ENCODE measurements at places on chromosomes 3 and 15.

- DNase-seq, result no peak
These were observed 82.1 kb upstream of the BCHE start for GRCh38 chr3:165919284-165919683.

GRCh38 chr3:134905647-134905935 is 110.5 kb downstream of the EPHB1 start:
- DNase-seq, result no peak

DNA sequence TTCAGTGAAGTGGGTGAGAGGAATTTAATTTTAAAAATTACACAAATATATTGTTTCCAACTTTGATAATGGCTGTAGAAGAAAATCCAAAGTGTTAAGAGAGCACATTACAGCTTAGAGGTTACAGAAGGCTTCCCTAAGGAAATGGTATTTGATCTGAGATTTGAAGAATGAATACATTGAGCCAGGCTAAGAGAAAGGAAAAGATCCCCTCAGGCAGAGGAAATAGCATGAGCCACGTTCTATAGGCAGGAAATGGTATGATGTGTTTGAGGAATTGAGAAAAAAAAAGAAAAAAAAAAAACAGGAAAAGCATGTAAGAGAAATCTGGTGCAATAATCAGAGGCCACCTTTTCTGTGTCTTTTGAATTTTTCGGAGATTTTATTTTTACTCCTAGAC is 48.6 kb downstream of the UNC13C start:
- no peak for DNase-seq

DNA sequence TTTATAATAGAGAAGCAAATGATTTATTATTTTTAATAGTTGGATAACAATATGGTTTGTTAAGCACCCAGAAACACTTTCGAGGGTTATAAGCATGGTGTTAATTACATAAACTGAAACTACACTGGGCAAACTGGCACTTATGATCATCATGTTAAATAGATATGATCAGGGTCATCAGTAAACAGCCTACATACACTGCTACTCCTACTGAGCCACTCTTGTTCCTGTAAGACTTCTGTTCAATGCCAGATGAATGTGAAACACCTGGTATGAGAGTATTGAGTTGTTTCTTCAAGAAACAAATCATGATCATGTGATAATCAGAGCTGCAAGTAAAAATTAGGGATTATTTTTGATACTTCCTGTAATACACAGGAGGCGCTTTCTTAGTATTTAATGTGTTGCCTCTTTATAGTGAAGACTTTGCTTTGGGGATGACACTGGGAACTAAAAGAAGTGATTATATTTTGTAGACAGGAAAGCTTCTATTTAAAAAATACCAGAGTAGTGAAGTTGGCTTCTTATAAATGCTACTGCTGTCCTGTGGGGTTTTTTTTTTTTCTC is 32.3 kb upstream of the UTS2B start:
- DNase-seq, result no peak

DNA sequence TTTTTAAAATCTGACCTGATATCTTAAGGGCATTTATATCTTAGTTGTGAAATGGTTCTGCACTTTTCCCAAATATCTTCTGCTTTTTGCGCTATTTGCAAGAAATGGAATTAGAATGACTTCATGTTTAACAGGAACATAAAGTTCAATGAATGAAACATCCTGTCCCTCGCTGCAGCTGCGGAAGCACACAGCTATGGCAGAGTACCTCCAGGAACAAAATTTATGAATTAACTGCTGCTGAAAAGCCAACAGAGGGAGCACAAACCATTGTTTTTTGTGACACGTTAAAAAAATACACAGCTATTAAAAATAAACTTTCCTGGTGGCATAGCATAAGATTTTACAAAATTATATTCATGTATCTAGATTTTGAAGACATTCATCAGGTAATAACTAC is 404.4 kb upstream of the MDFIC2 start:
- no peak for DNase-seq

DNA sequence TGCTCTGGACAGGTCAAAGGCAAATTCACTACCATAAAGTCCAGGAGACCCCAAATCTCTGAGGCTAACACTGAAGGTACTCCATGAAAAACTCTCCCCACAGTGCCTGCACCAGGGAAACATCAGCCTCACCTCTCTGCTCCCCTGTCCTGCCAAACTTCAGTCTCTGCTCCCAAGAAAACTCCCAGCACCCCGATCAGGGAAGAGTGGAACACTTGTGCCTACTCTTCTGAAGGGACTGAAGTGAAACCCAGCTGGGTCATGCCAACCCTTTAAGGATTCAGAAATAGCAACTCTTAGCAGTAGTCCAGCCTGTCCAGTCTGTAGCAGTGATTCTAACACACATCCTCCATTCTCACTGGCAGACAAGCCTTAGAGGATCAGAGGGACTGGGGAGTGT is 124.2 kb downstream of the FAM174B start:
- no peak for DNase-seq

- DNase-seq, result no peak
These were observed 21.6 kb upstream of the SLC6A20 start for GRCh38 chr3:45817831-45818522.

DNA sequence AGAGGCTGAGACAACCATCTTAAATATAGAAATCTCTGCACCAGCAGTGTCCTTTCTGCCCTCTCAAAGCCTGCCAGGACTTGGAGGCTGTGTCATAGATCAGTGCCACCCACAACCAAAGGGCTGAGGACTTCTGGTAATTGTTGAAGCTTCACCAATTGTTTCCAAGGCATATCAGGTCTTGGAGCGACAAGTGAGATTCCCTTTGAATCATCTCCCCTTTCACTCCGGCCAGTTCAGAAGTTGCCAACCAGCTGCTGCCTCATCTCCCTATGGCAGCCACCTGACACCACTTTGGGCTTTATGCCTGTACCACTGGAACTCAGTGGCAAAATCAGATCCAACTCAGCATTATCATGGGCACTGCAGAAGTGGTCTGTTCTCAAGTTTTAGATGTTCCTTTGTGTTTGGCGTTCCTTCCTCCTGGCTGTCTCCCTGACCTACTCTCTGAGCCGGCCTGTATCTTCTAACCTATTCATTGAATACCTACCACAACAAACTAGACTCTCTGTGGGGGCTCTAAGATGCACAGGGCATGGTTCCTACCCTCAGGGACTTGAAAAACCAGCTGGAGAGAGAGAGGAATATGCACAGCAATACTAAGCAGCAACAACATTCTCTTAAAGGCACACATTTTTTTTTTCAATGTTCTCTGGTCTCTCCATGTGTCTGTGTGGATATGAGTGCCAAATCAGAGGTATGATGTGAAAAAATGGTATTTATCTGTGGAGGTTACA is 90.8 kb upstream of the PFN2 start:
- no peak for DNase-seq

GRCh38 chr3:66303491-66303901 is 82.7 kb downstream of the SLC25A26 start:
- DNase-seq, result no peak

GRCh38 chr3:128410669-128411573 is 55.8 kb downstream of the DNAJB8 start:
- no peak for DNase-seq

- DNase-seq, result peak; percentile 52
These were observed 93.0 kb downstream of the HHLA2 start for GRCh38 chr3:108389372-108389771.

DNA sequence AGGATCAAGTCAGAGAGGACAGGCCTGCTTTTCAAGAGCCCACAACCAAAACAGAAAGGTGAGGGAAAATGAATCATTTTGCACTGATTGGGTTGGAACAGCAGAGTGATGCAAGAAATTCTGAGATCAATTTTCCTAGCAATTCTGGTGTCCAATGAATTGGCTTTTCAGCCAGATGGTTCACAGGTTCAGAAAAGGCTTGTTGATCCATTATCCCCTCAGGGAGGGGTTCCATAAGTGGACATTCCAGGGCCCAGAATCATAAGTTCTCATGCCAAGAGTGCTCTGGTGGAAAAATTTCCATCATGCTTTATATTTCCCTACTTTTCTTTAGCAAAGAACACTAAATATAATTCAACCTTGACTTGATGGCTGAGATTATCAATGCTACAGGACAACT is 16.2 kb downstream of the RBP2 start:
- DNase-seq, result no peak

DNA sequence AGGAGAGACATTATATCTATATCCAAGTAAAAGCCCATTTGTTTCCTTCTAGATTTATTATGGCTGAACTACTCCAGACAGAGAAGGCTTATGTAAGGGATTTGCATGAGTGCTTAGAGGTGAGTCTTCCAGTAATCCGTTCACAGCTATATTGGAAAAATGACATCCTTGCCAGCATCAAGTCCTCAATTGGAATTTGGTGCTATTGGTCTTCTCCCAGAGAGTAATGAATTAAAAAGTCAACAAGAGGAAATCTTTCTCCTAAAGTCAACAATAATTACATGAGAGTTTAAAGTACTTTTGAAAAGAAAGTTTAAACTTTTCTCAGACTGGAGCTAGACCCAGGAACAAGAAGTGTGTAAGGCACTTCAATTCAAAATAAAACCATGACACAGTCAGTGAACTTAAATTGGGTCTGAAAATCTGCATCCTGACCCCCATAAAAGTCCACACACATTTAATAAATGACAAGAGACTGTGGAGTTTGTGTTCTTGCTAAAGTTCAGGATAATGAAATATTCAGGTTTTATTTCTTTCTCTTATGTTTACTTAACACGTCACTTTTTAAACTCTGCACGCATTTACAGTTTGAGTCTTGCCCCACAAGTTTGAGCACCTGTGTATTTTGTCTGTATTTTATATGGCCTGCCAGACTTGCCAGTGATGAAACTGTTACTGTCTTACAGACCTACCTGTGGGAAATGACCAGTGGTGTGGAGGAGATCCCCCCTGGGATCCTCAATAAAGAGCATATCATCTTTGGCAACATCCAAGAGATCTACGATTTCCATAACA is 268.2 kb upstream of the UMPS start:
- DNase-seq, result no peak

DNA sequence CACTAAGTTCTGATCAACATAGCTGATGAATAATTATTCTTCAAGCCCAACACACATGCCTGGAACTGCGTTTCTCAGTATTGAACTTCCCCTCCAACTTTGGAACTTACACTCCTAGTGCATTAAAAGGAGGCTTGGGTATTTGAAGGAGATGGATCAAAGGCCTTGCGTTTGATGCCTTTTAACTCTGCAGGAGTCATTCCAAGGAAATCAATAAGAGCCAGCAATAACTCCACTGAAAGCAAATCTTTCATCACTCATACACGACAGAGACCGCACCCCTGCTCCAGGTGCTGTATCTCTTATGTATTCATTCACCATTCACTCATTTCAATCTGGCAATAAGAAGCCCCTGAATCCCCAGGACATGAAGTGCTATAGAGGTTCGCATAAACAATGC is 14.0 kb upstream of the FSIP1 start:
- DNase-seq, result no peak

DNA sequence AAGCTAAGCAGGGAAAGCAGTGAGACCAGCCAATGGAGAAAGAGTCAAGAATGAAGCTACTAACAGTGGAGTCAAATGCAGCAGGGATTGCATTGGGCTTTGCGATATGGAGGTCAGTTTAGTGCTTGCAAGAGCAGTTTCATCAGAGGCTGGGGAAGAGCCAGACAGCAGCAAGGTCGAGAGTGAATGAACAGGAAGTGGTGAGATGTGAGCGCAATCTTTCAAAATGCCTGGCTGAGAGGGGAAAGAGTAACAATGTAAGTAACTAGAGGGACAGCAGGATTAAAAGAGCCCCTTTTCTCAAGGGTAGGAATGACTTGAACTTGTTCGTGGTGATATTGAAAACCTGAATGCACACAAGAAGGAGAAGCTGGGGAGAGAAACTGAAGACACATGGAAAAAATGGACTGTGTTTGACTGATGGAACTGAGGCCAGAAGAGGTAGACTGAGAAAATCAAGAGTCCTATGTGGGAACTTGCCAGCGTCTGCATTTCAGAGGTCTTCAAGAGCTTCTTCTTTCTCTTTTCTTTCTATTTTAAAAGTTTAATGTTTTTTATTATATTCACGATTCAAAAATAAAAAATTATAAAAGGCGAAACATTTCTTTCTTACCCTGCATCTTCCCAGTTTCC is 30.6 kb upstream of the GPR160 start:
- no peak for DNase-seq

DNA sequence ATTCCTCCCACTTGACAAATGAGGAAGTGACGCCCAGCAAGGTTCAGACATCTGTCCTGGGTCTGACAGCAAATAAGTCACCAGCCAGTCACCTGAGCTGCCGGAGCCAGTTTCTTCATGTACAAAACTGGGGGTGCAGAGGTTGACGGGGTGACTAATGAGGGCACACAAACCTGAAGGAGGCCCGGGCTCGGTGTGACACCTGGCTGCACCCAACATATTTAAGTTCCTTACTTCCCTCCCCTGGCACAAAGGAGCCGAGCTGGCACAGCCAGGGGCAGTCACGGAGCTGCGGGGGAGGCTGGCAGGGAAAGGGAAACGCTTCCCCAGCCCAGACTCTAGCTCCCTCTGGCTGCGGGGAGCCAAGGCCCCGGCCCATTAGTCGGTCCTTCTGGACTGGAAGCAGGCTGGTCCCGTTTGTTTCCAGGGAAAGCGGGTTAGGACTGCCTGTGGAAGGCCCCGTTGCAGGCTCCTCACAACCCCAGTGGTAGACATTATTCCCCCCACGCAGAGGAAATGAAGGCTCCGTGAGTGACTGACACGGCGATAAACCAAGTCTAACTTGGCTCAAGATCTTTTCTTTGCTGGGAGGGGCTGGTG is 2.3 kb downstream of the FBXL22 start:
- peak; percentile 75 for DNase-seq

- no peak for DNase-seq
These were observed 669.0 kb downstream of the FHIT start for GRCh38 chr3:60582288-60582687.

GRCh38 chr3:55526332-55527030 is 39.4 kb upstream of the WNT5A start:
- DNase-seq, result no peak

- DNase-seq, result no peak
These were observed 1.1 kb downstream of the HHATL start for GRCh38 chr3:42701371-42702065.

DNA sequence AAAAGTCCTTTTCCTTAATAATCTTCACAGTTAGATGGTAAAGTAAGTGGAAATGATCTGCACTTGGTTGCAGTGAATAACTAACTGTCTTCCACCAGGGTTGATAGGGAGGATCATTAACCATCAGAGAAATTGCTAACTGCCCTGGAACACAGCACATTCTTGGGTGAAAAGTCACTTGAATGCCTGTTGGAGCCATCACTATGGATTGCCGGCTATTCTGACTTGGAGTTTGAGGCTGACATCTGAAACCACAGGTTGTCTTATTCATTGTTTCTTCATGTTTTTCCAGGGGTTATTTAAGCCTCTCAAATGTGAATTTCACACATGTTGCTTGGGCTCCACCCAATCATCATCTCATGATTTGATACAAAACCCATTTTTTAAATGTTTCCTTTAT is 901.4 kb downstream of the MCTP2 start:
- no peak for DNase-seq

DNA sequence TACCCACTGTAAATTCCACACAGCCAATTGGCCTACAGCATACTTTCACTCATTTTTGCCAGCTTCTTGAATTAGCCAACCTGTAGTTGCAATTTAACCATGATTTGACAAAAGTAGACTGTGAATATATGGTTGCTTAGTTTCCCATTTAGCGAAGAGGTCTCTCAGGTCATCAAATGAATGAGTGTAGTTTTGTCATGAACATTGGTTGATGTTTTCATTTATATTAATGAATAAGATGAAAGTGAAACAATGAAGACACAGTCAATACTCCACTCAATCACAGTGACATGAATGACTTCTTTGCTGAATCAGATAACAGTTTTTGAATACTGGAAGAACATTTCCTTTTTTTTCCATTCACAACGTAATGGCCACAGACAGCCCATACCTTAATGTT is 15.3 kb upstream of the FAM3D start:
- DNase-seq, result no peak

Measured in NCI-H2081 (cell line).